ENCODE measurements at places on chromosomes 7 and 10.

GRCh38 chr10:49564461-49565009, 25.6 kb upstream of the ERCC6 start:
- DNase-seq: no peak

- no peak for DNase-seq
Measured at GRCh38 chr10:126857178-126857806, 47.9 kb upstream of the DOCK1 start.

DNA sequence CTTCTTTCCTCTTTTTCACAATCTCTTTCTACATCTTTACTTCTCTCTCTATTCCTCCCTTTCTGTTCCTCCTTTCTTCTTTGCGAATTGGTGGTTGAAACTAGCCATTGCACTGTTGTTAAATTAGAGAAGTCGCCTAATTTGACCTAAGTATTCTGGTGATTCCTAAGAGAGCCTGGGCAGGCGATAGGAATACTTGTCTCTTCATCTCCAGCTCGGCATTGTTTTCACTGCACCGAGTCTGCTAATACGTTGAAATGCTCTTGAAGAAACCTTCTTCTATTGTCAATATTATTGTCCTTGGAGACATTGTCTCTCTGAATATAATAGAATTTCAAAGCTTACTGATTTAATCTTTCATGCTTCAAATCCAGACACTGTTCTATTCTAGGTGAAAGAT, 31.7 kb downstream of the KCND2 start:
- no peak for DNase-seq

DNA sequence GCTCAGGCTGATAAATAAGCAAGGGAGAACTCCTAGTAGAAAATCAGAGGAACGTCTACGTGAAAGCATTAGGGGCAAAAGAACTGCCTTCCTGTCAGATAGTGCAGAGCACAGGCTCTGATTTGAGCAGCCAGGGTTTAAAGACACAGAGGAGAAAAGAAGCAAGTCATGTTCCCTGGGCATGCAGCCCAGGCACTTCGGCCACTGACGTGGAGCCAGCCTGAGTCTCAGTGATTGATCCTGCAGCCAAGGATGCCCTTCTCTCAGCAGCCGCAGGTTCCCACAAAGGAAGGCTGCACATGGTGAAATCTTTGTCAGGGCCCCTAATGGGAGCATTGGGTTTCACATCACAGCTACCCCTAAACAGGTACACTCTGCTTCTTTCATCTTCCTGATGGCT, 161.7 kb upstream of the HPS1 start:
- DNase-seq: no peak

DNA sequence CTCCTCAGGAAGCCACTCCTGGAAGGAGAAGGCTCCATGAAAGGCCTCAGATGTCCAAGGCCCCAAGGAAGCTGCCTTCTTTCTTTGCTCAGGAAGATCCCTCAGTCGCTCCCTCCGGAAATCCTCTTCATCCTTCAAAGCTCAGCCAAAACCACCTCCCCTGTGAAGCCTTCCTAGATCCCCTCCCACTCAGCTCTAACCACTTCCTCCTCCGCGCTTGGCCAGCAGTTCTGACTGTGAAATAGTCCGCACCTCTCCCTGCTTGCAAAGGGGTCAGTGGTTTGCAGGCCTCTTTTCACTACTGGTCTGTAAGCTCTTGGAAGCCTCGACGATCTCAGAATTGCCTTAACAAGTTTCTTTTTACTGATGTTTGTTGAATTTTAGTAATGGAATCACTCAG, 23.9 kb downstream of the PYROXD2 start:
- DNase-seq: no peak

DNA sequence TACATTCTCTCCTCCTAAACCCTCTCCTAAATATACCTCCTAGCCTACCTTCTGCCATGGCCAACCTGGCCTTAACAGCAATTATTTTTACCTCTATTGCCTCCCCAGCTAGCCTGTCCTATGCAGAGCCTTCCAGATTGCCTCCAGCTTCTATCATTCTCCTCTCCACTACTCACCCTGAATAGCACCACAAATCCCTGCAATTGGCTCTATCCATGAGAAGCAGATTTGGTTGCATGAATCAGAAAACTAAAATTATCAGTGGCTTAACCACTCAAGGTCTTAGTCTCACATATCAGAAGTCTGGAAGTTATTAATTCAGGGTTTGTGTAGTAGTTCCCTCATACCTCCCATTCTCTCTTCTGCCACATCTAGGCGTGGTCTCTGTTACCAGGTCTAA, 120.3 kb upstream of the CACUL1 start:
- DNase-seq: no peak

DNA sequence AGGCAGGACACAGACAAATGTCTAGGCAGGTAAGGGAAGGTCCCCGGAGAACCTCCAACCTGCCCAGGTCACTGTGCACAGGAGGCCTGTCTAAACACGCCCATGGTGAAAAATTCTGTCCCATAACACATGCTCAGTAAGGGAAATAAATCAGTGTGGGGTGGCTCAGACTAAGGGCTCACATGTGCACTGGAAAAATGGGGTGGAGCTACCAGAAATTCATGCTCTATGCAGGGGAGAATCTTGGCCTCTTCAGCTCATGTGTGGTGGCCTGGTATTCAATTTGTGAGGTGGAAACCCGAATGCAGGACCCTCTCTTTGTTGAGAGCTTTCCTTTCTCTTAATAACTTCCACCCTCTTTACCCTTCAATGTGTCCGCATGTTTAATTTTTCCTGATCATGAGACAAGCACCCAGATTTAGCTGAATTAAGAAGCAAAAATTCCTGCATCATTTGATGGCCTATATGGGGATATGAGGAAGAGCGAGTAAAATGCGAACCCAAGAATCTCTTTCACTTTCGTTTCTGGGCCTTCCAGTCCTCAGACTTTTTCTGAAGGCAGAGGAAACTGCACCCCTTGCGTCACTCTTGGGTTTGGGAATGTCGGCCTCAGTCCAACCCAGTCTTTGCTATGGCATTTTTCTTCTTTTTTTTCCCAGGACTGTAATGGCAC, 163.2 kb downstream of the DGKB start:
- no peak for DNase-seq

GRCh38 chr7:42617806-42618457, 293.9 kb downstream of the C7orf25 start:
- no peak for DNase-seq

GRCh38 chr7:13061115-13061514, 373.7 kb downstream of the ARL4A start:
- DNase-seq: no peak

- no peak for DNase-seq
Measured at GRCh38 chr7:17526621-17527020, 228.2 kb downstream of the AHR start.

GRCh38 chr10:12432402-12433189, 83.2 kb downstream of the CAMK1D start:
- DNase-seq: no peak

- no peak for DNase-seq
Measured at GRCh38 chr7:105585850-105586500, 4.7 kb upstream of the EFCAB10 start.

GRCh38 chr10:120184547-120185337, 272.3 kb upstream of the PLPP4 start:
- DNase-seq: no peak
